Sigmoid colon (tissue), 7 donors: ENCODE measurements at places on chromosomes 12 and 14. TPM values are rescaled to one million over a fixed set of nuclear protein-coding genes. Genes with fewer than 3 reads are reported as not detected.
A peak's percentile ranks its signal among the peaks of the same experiment; 100 is the strongest.

GRCh38 chr14:66507181-66507721 is 696 bp upstream of the GPHN start:
- peak overlapping the region; percentile 85 for H3K4me3 ChIP-seq
- H3K27ac ChIP-seq: peak overlapping the region; percentile 93
- H3K27me3 ChIP-seq: no peaks in the 10 kb centered on the region
- H3K4me1 ChIP-seq: peaks cover 8% of the 10 kb centered on the region
- DNase-seq: no peak
- H3K36me3 ChIP-seq: no peaks in the 10 kb centered on the region

TRIAP1 gene
- 8.6 TPM for total RNA-seq

DNA sequence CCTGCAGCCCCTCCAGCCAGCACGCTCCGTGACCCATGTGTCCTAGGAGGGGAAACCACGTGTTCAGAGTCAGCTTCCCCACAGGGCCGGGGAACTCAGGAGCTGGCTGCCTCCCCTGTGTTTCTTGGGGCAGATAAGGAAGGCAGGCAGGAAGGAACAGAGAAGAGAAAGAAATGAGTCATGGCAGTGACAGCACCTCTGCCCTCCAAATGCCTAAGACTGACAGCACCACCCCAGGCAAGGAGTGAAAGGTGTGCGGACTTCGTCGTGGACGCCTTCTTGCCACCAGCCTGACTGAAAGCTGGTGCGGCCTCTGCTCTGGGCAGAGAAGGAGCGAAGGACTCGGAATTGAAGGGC is 167.0 kb upstream of the FKBP4 start:
- H3K36me3 ChIP-seq: peaks cover 45% of the 10 kb centered on the region
- no peak overlapping the region for H3K27ac ChIP-seq
- no peak for DNase-seq
- no peaks in the 10 kb centered on the region for H3K27me3 ChIP-seq
- H3K4me1 ChIP-seq: no peaks in the 10 kb centered on the region

GRCh38 chr12:116590561-116590960 is 31.4 kb downstream of the MAP1LC3B2 start:
- no peak overlapping the region for H3K4me3 ChIP-seq
- peaks cover 22% of the 10 kb centered on the region for H3K4me1 ChIP-seq
- H3K27me3 ChIP-seq: no peaks in the 10 kb centered on the region
- DNase-seq: no peak

- no peaks in the 10 kb centered on the region for H3K27me3 ChIP-seq
- no peaks in the 10 kb centered on the region for H3K4me1 ChIP-seq
- no peak overlapping the region for H3K27ac ChIP-seq
- no peak overlapping the region for H3K4me3 ChIP-seq
- DNase-seq: no peak
- H3K36me3 ChIP-seq: no peaks in the 10 kb centered on the region
Measured at GRCh38 chr12:40078266-40078665, 27.6 kb downstream of the SLC2A13 start.

GRCh38 chr14:79834868-79835267 is 376.4 kb downstream of the DIO2 start:
- no peak overlapping the region for H3K27ac ChIP-seq
- no peaks in the 10 kb centered on the region for H3K36me3 ChIP-seq
- no peaks in the 10 kb centered on the region for H3K27me3 ChIP-seq
- H3K4me3 ChIP-seq: no peak overlapping the region
- no peak for DNase-seq

- H3K27me3 ChIP-seq: no peaks in the 10 kb centered on the region
- DNase-seq: no peak
- H3K36me3 ChIP-seq: no peaks in the 10 kb centered on the region
Measured at GRCh38 chr12:48075832-48076231, 30.0 kb downstream of the SENP1 start.

DNA sequence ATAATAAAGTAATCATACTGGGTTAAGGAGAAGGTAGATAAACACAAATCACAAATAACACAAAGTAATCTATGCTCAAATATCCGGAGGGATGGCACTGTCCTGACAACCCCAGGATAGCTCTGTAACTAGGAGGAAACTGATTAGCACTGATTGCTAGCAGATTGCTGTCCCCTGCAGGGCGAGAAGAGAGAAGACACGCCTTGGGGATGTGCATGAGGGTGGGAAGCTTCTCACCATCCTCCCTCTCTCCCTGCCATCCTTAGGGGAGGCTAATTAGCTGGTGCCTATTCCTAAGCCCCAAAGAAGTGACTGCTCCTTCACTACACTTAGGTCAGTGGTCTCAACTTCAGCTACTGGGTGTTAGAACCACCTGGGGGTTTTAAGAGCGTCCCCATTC is 27.0 kb upstream of the TMEM260 start:
- peaks cover 4% of the 10 kb centered on the region for H3K27me3 ChIP-seq
- H3K4me1 ChIP-seq: no peaks in the 10 kb centered on the region
- H3K36me3 ChIP-seq: no peaks in the 10 kb centered on the region
- H3K4me3 ChIP-seq: no peak overlapping the region
- no peak for DNase-seq
- H3K27ac ChIP-seq: no peak overlapping the region

- no peak overlapping the region for H3K27ac ChIP-seq
- H3K27me3 ChIP-seq: no peaks in the 10 kb centered on the region
- H3K4me1 ChIP-seq: no peaks in the 10 kb centered on the region
- no peak overlapping the region for H3K4me3 ChIP-seq
- H3K36me3 ChIP-seq: no peaks in the 10 kb centered on the region
- DNase-seq: no peak
Measured at GRCh38 chr12:128083132-128083729, 183.7 kb upstream of the TMEM132C start.

- no peaks in the 10 kb centered on the region for H3K27me3 ChIP-seq
- H3K27ac ChIP-seq: no peak overlapping the region
- DNase-seq: no peak
- no peaks in the 10 kb centered on the region for H3K4me1 ChIP-seq
- H3K4me3 ChIP-seq: no peak overlapping the region
- no peaks in the 10 kb centered on the region for H3K36me3 ChIP-seq
Measured at GRCh38 chr12:55862286-55862685, 19.6 kb upstream of the MMP19 start.

GRCh38 chr12:131799828-131800593 is 28.2 kb upstream of the MMP17 start:
- H3K27ac ChIP-seq: no peak overlapping the region
- H3K4me3 ChIP-seq: no peak overlapping the region
- peaks cover 58% of the 10 kb centered on the region for H3K36me3 ChIP-seq

- no peak for DNase-seq
- H3K4me3 ChIP-seq: no peak overlapping the region
- H3K4me1 ChIP-seq: peaks cover 5% of the 10 kb centered on the region
- no peak overlapping the region for H3K27ac ChIP-seq
Measured at GRCh38 chr14:60859525-60859924, 121.4 kb downstream of the TRMT5 start.
